Right atrium auricular region (tissue), 2 donors: ENCODE measurements at places on chromosomes 7 and 10. TPM values are rescaled to one million over a fixed set of nuclear protein-coding genes. Genes with fewer than 3 reads are reported as not detected.

DNA sequence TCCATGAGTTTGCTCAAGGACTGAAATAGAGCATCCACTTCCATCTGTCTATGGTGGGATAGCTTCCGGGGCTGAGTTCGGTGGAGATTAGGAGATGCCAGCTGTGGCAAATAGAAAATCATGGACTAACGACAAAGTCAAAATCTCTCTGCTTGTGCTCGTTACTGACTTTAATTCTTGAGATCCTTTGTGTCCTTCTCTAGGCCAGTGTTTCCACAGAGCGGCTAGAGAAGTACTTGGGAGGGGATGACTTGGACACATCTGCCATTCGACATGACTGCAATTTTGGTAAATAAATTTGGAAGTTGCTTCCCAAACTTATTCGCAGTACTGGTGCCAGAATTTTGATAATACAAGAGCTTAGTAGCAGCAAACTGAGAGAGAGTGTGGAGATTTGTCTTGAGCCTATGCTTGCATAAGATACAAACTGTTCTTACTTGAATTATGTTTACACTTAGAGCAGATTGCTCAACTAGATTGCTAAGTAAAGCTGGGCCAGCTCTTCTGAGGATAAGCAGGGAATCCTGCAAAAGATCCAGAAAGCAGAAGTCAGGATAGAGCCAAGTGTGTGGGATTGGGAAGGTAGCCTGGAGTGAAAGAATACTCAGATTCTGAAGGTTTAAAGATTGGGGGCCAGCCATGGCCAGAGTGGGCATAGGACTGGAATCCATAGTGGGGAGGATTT is 27.6 kb downstream of the ABCC2 start:
- DNase-seq = no peak

The MOGAT3 gene
- not detected for total RNA-seq

The CALN1 gene
- total RNA-seq = not detected

The SPDYE5 gene
- not detected for total RNA-seq

GRCh38 chr7:50208378-50208982 is 96.0 kb upstream of the IKZF1 start:
- no peak for DNase-seq

The IQUB gene
- 0.51 TPM for total RNA-seq

GRCh38 chr10:43136995-43137716 is 1.1 kb upstream of the CSGALNACT2 start:
- peak; percentile 59 for DNase-seq

DNA sequence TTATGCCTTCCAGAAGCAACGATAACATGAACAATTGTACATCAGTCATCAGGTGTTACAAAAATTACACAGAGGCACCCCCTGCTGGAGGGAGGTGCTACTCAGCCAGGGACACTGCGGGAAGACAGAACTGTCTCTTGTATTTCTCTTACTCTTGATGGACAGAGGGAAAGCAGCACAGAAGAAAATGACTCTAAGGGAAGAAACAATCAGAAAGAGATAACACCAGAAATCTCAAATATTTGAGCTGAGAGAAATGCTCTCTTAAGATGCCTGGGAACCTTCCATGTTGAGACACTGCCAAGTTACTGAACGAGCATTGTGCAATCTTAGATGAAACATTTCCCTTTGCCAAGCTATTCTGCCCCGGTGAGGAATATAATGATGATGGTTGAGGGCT is 227.6 kb upstream of the NPSR1 start:
- no peak for DNase-seq

DNA sequence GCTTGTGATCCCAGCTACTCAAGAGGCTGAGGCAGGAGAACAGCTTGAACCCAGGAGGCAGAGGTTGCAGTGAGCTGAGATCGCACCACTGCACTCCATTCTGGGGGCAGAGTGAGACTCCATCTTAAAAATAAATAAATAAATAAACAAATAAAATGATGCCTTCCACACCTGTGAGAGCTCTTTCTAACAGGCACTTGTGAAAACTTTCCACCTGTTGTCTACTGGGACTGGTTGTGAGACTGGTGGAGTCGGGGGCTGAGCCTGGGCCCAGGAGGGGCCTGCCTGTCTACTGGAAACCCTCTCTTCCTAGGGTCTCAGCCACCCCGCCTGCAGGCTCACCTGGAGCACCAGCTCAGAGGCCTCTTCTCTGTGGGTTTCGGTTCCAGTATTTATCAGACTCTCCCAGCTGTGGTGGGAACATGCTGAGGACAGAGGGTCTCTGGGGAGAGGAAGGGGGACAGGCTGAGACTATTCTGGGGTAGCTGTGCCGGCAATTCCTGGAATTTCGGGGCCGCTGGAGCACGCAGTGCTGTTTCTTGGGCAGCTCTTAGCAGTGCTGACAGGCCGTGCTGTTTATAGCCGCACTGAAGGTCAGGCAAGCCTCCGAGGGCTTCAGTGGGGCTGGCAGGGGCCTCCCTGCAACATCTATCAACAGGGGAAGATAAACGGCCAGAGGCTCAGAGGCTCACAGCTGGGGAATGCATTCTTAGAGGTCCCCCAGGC is 3.8 kb downstream of the LDB3 start:
- no peak for DNase-seq

- DNase-seq = no peak
Measured at GRCh38 chr10:23230582-23230981, 38.5 kb downstream of the PTF1A start.
